PC-3 (cell line): ENCODE measurements at places on chromosomes 5 and 9. TPM values are rescaled to one million over a fixed set of nuclear protein-coding genes. Genes with fewer than 3 reads are reported as not detected.
A peak's percentile ranks its signal among the peaks of the same experiment; 100 is the strongest.

GRCh38 chr5:143359869-143360268 is 43.6 kb downstream of the NR3C1 start:
- DNase-seq = no peak

DNA sequence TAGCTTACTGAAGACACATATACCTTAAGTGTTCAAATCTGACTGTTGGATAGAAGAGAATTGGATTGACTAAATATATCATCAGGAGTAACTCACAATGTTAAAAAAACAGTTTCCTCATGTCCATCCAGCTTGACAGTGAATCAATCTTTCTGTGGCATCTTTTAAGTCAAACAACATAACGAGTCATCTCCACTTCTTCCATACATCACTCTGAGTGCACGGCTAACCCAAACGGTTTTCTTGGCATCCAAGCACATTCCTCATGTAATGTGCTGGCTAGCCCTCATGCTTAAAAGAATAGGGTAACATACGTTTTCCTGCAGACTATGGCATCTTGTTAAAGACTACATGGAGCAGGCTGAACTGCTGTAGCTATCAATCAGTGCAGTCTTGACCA is 291.5 kb upstream of the TRPC7 start:
- DNase-seq = peak; percentile 73

PPP1R2B gene
- 0.07 TPM in 1 of 2 replicates, not detected in the other for total RNA-seq

DNA sequence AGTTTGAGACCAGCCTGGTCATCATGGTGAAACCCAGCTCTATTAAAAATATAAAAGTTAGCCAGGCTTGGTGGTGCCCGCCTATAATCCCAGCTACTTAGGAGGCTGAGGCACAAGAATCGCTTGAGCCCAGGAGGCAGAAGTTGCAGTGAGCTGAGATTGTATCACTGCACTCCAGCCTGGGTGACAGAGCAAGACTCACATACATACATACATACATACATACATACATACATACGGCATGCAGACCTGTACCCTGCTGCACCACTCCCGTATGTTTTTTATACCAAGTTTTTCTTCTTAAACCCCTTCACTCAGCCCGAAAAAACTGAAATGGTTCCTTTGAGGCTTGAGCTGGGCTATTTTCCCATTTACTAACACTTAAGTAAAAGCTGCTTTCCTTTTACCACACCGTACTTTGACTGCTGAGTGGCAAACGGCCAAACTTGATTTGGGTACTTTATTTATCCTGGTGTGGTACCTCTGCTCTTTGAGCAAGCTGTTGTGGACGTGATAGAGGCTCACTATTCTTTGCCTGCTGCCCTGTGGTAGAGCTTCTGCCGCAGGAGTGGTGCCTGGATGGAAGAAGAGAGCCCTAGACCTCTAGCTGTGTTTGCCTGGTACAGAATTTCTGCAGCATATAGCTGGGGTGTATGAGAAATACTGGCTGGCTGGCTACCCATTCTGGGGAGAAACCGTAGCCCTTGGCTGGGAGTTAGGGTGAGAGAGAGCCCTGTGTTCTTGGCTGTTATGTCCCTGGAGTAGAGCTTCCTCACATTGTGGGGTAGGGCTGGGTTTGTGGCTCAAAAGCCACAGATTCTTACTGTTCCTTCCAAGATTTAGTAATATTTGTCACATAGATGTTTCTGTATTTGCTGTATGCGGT is 19.4 kb downstream of the IPO11 start:
- DNase-seq = no peak

DNA sequence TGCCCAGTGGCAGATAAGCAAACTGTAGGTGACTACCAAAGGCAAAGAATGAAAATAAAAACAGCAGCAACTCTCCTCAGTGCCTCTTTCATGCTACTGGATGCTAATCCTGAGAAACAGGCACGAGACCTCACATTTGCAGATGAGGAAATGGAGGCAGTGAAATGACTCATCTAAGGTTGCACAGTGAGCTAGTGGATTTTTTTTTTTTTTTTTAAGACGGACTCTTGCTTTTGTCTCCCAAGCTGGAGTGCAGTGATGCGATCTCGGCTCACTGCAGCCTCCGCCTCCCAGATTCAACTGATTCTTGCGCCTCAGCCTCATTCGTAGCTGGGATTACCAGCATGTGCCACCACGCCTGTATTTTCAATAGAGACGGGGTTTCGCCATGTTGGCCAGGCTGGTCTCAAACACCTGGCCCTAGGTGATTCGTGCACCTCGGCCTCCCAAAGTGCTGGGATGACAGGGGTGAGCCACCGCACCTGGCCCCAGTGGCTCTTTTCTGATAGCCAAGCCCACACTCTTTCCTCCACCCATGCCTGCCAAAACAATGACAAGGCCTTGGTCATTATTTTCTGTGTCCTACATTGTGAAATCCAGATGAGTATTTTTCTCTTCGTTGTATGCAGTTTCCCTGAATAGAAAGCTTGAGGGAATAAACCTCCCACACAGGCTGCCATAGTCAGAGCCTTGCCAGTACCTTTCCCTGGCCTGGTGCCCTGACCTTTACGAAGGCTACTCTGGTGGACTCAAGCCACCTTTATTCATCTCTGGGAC is 19.2 kb downstream of the DOCK2 start:
- no peak for DNase-seq

DNA sequence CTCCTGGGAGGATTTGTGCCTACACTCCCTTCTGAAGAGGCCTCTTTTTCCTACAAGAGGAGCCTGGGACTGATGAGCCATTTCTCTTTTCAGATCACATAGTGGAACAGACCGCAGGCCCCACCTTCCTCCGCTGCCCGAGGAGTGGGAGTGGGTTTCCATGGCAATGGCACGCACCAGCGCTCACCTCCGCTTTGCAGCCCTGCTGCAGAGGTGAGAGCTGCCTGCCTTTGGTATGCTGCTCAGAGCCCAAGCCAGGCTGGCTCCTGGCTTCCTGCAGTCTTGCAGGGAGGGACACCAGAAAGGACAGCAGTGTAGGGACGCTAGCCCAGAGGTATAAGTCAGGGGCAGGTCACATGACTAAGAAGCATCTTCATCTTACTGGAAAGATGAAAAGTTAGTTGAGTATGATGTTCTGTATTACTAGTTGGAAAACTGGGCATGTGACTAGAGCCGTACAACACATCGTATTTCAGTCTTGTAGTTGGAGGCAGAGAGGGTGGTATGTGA is 12.4 kb downstream of the PTTG1 start:
- DNase-seq = no peak

ECSCR gene
- 0.36 TPM in 1 of 2 replicates, not detected in the other for total RNA-seq

DNA sequence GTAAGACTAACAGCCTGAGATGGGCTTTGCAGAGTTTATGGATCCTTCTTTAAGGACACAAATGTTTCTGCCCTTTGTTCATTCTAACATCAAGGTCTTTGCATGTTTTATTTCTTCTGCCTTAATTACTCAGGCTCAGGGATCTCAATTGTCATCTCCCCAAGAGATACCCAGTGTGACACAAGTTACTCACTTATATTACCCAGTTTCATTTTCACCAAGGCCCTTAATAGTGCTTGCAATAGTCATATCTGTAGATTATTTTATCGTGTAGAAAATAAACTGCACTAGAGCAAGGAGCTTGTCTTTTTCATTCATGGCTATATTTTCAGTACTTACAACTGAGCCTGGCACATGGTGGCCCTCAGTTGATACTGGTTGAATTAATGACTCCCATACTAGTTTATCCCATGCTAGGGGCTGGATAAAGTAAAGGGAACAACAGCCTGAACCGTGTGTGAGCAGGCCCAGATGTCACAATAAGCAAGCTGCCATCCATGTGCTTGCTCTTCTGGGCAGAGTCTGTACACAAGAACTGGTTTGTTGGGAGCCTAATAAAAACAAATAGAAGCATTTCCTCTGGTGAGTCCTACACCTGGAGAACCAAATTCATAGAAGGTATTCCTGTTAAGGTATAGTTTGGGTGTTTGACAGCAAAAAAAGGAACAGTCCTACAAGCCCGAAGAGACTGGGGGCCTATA is 112.5 kb upstream of the CD180 start:
- DNase-seq = no peak

GRCh38 chr5:11214864-11215644 is 454.0 kb upstream of the DAP start:
- peak; percentile 25 for DNase-seq

LVRN gene
- not detected in 2 replicates for total RNA-seq

DNA sequence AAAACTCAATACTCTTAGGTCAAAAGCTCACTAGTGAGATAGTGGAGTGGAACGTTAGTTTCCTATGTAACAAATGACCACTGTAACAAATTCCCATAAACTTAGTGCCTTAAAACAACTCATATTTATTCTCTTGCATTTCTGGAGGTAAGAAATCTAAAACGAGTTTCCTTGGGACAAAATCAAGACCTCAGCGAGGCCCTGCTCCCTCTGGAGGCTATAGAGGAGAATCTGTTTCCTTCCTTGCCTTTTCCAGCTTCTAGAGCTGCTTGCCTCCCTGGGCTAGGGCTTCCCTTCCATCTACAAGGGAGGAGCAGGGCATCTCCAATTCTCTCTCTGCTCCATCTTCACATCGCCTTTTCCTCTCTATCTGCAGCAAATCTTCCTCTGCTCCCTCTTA is 32.0 kb downstream of the SEMA5A start:
- peak; percentile 68 for DNase-seq

DNA sequence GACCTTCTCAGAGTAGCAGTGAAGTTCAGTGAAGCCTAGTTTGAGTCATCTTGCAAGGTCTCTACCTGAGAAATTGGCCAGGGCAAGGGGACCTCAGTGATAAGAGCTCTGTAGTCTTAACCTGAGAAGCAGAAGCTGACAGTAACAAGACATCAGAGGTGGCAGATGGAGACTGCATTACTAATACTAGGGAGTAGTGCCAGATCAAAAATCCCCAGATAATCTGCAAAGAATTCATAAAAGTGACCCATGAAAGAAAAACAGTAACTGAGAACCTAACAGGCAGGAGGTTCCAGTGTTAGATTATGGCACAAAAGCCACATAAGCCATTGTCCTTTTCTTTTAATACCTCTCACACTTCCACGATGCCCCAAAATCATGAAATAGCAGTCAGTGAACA is 175.5 kb downstream of the MUSK start:
- DNase-seq = no peak

DNA sequence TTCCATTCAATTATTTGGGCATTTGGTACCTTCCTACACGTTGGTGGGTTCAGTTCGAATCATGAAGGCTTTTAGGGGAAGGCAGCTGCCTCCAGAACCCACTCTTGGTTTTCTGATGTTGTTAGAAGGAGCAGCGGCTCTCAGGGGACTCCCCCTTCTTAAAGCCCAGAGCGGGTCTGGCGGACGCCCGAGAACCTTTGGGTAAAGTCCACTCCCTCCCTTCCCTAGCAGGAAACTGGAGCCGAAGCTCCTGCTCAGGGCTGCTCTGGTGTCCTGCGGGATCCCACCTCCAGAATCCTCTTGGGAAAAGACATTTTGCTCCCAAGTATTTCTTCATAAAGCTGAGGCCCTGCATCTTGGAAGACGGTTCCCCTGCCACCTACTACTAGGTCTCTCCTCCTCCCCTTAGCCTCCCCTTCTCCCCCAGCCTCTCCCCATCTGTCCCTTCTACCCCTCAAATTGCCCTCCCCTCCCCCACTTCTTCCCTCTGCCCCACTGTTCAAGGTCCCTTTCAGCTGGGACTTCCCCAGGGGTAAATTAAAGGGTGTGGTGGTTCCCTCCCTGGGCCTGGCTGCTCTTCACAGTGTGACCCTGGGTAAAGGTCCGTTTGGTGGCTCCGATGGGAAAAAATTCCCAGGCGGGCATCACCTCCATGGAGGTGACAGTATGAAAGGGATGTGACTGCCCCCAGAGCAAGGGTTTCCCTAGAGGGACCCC is 9.3 kb downstream of the IRX4 start:
- DNase-seq = no peak

ARL10 gene
- total RNA-seq = 0.15 and 2.6 TPM in 2 replicates

IL4 gene
- not detected in 2 replicates for total RNA-seq

DNA sequence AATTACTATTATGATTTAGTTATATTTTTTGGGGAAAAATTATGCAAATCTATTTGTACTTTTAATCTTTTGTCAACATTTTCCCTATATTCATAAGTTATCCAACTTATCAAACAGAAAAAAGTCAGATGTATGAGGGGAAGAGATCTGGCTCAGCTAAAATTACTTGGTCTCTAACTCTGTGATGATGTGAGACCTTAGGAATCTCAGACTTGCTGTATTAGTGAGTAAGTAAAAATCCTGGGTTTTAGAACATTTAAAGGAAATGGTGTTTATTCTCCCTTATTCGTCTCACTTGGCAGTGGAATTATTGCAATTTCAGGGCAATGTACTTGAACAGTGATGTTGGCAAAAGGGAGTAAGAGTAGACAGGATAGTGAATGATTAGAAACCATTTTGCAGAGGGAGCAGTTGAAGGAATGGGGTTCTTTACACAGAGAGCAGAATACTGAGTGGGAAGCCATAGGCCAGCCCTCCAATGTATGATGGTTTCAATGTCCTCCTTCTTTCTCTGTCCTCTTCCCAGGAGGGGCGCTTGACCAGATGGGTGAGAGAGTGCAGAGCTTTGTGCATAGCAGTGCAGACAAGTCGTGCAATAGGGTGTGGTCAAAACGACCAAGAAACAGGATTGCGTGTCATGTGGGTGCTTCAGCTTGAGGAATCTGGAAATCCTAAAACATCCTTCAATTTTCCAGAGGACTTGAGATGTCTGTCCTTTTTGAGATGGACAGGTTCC is 91.7 kb downstream of the TENT4A start:
- DNase-seq = no peak

DNA sequence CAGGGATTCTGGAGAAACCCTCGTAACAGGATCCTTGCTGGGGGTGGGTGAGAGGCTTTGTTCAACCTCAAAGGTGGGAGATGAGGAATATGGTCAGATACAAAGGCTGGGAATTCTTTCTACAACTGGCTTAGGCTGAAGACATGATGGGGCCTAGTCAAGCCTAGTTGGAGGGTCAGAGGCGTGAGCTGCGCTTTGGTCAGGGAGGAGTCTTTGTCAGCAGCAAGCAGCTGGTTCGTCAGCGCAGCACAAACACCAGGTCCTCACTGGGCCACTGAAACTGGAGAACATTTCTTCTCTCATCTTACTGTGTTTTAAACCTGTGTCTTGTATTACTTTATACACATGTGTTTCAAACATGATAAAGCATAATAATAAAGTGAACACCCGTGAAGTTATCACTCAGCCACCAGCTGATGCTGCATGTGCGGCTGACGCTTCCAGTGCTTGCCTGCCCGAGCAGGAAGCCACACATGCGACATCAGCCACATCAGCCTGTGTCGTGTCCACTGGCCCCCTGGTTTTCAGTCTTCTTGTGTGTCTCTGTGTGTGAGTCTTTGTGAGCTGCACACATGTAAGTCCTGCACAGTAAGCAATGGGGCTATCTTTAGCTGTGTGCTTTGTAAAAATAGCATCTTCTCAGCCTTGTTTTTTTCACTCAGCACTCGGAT is 81.5 kb downstream of the WNK2 start:
- DNase-seq = no peak

LRRTM2 gene
- total RNA-seq = not detected in 2 replicates

GRCh38 chr5:10149911-10150310 is 99.8 kb downstream of the ATPSCKMT start:
- DNase-seq = no peak

DNA sequence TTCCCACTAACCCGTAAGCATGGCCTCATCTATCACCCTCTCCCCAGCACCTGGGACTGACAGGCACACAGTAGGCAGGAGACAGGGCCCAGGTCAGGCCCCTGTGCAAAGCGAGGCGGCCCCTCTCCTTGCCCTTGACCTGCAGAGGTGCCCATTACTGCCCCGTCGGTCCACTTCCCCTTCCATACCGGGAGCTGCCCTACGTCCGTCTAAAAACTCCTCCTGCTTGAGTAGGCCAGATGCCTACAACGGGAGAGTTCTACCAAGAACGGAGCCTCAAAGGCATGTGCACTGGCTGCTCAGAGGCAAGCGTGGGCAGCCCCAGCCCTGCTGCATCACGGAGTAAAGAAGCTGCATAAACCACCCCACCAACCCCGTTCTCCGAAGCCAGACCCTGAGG is 4.6 kb upstream of the DPH7 start:
- DNase-seq = no peak
